ENCODE measurements at places on chromosomes 3 and 15.
A peak's percentile ranks its signal among the peaks of the same experiment; 100 is the strongest.

DNA sequence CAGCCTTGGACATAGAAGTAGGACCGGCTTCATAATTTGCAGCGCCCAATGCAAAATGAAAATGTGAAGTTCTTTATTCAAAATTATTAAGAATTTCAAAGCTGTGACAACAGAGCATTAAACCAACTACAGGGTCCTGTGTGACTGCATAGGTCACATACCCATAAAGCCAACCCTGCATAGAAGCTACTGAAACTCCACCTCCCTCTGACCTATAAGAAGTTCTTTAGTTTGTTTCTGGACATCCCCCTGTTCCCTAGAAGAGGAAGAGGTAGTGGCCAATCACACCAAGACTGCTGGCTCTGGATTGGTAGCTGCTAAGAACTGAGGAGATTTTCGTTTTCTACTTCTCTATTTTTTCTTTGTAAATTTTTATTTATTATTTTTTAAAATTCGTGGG, 9.0 kb upstream of the SELENOT start:
- DNase-seq: no peak

GRCh38 chr3:62567097-62568021, 194.0 kb upstream of the FEZF2 start:
- DNase-seq: no peak

DNA sequence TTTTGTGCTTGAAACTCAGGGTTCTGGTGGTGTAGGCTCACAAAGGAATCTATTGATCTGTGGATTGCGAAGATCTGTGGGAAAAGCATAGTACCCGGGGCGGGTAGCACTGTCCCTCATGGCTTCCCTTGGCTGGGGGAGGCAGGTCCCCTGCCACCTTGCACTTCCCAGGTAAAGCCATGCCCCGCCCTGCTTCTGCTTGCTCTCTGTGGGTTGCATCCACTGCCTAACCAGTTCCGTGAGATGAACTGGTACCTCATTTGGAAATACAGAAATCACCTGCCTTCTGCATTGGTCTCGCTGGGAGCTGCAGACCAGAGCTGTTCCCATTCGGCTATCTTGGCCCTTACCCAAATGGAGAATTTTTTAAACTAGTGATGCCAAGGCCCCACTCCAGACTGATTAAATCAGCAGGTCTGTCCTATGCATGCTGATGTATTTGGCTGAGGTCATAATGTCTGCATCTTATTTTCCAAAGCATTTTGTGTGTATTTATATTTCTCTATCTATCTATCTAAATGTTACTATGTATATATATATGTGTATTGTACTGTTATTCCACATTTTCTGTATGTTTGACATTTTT, 65.5 kb upstream of the SLC7A14 start:
- DNase-seq: no peak

DNA sequence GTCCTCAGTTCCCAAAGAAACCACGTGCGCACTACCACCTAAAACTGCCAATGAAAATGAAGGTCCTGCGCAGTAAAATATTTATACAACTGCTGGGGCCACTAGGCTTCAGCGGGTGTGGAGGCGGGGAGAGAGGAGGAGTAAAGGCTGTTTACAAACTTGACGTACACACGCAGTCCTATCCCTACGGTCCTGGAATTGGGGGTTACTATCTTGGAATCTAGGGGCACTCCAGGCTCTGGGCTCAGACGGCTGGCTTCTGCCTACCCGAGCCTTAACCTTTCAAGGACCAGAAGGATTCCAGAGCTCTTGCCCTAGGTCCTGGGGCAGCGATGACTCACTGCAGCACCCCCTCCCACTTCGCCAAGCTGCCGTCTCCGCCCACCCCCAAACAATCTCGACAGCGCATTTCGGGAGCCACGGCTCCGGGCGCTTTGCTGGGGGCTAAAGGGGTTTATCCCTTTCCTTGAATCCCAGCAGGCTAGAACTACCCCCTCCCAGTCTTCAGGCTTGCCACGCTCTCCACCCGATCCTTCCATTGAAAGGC, 3.0 kb downstream of the ADAMTS9 start:
- DNase-seq: no peak

- DNase-seq: no peak
These were observed at the start of gene SUSD5 for GRCh38 chr3:33218446-33219174. Gene SUSD5, minus strand, starts transcription at chr3:33218810. Its CDS starts 13 bp downstream, at chr3:33218797.

DNA sequence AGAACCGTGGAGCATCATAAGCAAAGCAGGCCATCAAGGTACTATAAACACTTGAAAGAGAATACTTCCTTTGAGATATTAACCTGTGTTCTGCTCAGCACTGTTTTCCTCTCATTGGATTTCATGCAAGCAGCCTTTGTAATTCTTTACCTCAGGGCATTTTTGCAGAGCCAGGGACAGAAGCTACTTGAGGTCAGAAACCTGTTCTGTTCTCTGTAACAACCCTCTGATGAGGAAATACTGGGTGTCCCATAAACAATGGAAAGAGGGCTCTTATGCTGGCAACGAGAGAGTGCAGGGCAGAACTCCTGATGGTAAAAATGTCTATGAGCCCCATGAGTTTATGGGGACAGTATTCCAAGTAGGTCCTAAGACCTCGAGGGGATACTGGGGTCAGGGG, 66.0 kb downstream of the DCLK3 start:
- DNase-seq: no peak

DNA sequence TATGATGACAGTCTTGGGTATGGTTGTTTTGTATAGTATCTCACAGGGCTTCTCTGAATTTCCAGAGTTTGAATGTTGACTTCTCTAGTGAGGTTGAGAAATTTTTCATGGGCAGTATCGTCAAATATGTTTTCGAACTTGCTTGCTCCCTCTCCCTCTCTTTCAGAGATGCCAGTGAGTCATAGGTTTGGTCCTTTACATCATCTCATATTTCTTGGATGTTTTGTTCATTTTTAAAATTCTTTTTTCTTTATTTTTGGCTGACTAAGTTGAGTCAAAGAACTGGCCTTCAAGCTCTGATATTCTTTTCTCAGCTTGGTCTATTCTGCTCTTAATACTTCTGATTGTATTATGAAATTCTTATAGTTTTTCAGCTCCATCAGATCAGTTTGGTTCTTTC, 282.3 kb upstream of the NECTIN3 start:
- no peak for DNase-seq

DNA sequence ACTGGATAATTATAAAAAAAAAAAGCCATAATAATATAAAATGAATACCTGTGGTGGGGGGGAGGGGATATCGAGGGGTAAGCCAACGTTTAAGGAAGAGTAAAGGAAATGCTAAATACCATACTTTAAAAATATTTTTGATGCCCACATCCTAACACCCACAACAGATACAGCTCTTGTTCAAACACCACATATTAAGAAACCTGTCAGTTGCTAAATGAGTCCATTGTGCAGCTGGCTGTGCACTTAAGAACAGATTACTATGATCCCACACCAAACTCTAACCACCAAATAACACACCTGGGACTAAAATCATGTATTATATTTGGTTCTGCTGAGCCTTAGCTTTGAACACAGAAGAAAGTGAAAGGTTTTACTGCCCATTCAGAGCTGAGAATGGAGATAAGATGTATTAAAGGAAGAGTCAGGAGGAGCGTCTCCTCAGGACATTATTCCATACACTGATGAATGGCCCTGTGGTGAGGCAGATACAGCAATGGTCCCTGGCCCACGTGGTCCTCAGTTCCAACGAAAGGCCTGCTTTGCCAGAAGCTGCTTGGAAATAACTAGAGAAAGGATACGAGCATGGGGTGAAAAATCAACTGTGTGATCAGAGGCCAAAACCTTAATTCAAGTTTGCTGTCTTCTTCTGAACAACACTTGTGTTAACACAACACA, 515.4 kb downstream of the FOXP1 start:
- DNase-seq: no peak

- no peak for DNase-seq
These were observed 726.2 kb downstream of the ROBO1 start for GRCh38 chr3:79041621-79042020.

- no peak for DNase-seq
These were observed 41.6 kb downstream of the ZBTB38 start for GRCh38 chr3:141409940-141410241.

- DNase-seq: no peak
These were observed 37.8 kb downstream of the B3GALNT1 start for GRCh38 chr3:161067335-161067734.

DNA sequence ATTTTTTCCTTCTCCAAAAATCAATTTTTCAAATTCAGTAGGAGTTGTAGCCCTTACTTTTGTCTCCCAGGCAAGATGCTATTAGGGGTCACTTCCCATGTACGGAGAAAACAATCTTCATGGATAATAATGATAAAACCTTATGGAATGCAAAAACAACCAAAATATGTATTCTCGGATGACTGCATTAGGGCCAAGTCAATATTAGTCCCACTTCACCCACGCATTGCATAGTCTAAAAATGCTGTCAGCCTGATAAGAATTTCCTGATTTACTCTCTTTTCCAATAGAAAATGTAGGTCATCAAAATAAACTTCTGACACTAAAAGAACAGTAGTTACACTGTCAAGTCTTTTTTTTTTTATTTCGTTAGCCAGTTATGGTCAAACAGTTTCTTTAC, 2.7 kb downstream of the VGLL3 start:
- DNase-seq: no peak

- no peak for DNase-seq
These were observed 17.2 kb upstream of the RAP2B start for GRCh38 chr3:153144779-153145178.

GRCh38 chr3:22928216-22929110, 274.7 kb upstream of the UBE2E2 start:
- no peak for DNase-seq

GRCh38 chr15:91491101-91491950, 362.2 kb upstream of the SLCO3A1 start:
- no peak for DNase-seq

GRCh38 chr3:188046561-188047211, 107.3 kb upstream of the LPP start:
- DNase-seq: no peak

GRCh38 chr3:55144015-55144673, 216.3 kb upstream of the LRTM1 start:
- no peak for DNase-seq

DNA sequence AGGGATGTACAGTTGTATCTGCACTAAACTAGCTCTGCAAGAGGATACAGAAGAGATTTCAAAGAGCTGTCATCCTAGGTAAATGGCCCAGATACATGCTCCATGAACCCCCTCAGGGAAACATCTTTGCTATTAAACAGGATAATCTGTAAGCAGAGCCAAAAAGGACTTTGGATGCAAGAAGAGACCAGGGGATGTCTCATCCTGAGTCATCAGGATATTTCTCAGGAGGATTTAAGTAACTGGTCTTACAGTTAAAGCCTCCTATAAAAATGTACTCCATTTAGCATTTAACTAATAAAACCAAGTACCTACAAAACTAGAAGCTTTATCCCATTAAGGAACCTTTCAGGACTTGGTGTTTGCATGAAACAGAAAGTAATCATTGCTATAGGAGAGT, 48.2 kb upstream of the PHLDB2 start:
- no peak for DNase-seq

DNA sequence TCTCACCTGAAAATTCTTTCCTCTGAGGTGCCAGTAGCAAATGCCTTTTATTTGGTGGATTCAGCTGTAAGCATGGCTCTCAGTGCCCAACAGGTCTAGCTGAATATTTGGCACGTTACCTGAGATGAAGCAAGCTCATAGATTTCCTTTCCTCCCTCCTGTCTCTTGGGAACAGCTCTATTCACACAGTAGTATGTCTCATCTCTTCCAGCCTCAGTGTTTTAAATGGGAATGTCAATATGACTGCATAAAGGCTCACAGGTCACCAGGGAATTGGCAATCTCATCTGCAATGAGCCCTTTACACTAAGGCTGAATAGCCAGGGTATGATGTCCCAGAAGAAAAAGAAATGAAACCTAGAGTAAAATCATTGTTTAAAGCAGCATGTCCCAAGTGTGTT, 733.5 kb downstream of the NTRK3 start:
- DNase-seq: no peak

DNA sequence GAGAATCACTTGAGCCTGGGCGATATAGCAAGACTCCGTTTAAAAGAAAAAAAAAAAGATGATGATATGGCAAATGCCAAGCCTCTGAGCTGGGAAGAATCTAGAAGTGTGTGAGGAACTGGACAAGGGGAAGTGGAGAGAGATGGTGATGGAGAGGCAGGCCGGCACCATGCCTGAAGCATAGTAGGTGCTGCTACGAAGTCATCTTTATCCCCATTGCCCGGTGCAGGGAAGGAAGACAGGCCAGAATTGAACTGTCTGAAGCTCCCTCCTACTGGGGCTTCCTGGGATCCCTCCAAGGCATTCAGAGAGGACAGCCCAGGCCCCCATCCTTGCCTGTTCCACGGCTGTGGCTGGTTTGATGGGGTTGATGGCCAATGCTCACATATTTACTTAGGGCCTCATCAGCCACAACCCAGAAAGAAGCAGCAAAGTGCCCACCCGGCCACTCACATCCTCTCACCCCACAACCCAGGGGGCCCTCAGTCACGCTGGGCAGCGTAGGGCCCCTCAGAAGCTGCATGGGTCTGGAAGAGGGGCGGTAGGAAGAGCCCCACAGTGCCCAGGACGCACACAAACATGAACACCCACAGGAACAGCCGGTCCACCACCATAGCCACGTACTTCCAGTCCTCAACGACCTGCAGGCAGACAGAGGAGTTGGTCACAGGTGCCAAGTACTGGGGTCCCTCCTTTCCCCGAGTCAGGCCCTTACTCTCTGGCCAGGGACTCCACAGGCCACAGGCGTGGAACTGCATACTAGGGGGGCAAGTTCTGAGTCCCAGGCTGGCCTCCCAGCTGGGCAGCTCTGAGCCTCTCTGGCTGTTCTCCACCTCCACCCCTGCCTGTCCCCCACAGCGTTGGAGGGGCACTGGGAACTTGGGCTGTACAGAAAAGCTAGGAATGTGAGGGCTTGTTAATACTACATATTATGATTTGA, 4.1 kb upstream of the CHRNA3 start:
- no peak for DNase-seq

GRCh38 chr3:34956511-34956910, 682.8 kb upstream of the ARPP21 start:
- peak; percentile 38 for DNase-seq

GRCh38 chr3:106452096-106452495, 583.3 kb upstream of the CBLB start:
- no peak for DNase-seq

All from AML-193 (cell line).